ENCODE measurements at places on chromosomes 1 and 21.

GRCh38 chr1:19485362-19486187 is at the start of gene CAPZB:
TSS of gene CAPZB (minus strand) at chr1:19485539. CDS start at chr1:19485438, 101 bp downstream.
- DNase-seq, result peak; percentile 83

- no peak for DNase-seq
Observed at GRCh38 chr21:41958886-41959563, 5.2 kb upstream of the C2CD2 start.

DNA sequence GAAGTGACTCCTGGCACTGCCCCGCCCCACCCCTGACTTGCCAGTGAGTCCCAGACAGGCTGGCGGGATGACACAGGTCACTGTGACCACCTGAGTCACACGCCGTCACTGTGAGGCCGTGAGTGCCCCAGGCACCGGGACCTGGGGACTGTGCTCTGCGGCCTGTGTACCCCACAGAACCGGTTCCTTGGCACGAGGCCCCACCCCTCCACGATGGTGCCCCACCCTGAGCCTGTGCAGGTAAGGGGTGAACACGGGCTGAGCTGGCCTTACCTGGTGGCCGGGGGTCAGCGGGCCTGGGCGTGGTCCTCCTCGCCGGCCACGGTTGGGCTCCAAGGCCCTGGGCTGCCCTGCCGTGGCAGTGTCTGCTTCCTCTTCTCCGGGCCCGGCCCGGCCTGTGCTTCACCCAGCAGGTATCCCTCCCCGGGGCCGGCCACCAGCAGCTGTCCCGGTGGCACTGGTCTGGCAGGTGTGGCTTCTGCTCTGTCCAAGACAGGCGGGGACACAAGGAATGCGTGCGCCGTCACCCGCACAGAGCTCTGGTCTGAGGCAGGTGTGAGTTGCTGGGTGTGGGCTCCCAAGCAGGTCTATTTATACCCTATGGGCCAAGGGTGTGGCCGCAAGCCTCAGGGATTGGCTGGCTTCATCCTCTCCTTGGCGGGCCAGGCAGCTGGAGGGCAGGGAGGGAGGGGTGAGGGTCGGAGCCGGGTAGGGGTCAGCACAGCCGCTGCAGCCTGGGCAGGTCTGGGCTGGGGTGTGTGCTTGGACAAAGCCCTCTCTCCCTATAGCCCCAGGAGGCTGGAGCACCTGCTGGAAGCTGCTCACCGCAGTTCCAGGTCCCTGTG is at the start of gene RNF223:
RNF223 (minus strand) TSS at position 564 of the 845 bp plus-strand sequence. CDS start 1,740 bp downstream, outside the sequence.
- DNase-seq, result no peak

DNA sequence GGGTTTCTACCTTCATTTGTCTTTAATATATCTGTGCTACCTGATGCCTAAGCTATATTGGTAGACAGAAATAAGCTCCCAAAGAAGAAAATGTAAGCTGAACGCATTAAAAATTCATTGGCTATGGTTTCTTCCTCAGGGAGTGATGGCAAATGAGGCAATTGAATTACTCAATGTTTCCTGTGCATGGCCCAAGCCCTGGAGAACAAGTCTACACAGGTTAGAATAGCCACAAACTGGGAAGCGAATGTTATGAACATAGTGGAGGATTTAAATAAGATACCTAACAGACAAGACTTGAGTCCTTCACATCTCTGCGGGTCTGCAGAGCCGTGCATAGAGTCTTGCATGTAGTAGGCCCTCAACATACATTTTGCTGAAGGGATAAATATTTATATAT is 350.3 kb downstream of the RWDD3 start:
- no peak for DNase-seq

GRCh38 chr1:191711961-191712360 is 446.3 kb upstream of the RGS18 start:
- no peak for DNase-seq

GRCh38 chr1:167826127-167826526 is 87.8 kb downstream of the ADCY10 start:
- DNase-seq, result no peak

GRCh38 chr1:234525099-234525799 is 46.3 kb upstream of the TARBP1 start:
- DNase-seq, result no peak

All from kidney capillary endothelial cell (primary cell).